Spinal cord (tissue), 10 donors: ENCODE measurements at places on chromosomes 7 and 10. TPM values are rescaled to one million over a fixed set of nuclear protein-coding genes. Genes with fewer than 3 reads are reported as not detected.

DNA sequence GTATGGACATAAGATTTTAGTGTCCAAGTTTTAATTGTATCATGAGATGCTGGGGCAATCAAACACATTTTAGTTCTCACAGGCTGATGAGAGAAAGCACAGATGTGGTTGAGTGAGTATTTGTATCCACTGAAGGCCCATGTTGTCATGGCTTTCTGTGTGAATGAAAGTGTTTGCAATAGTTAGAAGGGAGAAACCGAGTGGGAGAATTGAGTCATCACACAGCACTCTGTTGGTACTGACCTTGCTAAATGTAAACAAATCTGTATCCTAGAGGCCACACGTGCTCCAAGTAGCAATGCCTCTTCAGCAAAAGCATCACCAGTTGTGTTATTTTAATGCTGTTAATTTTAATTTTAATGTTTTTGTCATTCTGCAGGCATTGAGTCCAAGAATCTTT is 121.2 kb downstream of the EMX2 start:
- H3K4me1 ChIP-seq, result no peaks in the 10 kb centered on the region
- no peak for DNase-seq
- H3K27ac ChIP-seq, result no peak overlapping the region
- no peaks in the 10 kb centered on the region for H3K27me3 ChIP-seq
- no peak overlapping the region for H3K4me3 ChIP-seq

- no peaks in the 10 kb centered on the region for H3K27me3 ChIP-seq
- H3K4me1 ChIP-seq, result peaks cover 32% of the 10 kb centered on the region
- H3K4me3 ChIP-seq, result no peak overlapping the region
- peaks cover 3% of the 10 kb centered on the region for H3K36me3 ChIP-seq
Measured at GRCh38 chr10:126917975-126918908, 13.0 kb downstream of the DOCK1 start.

GRCh38 chr7:123682690-123683089 is 27.0 kb downstream of the LMOD2 start:
- DNase-seq, result peak; percentile 72
- no peaks in the 10 kb centered on the region for H3K4me1 ChIP-seq
- H3K27me3 ChIP-seq, result no peaks in the 10 kb centered on the region
- H3K36me3 ChIP-seq, result no peaks in the 10 kb centered on the region
- H3K4me3 ChIP-seq, result no peak overlapping the region
- no peak overlapping the region for H3K27ac ChIP-seq

- H3K27me3 ChIP-seq, result no peaks in the 10 kb centered on the region
- DNase-seq, result no peak
- no peak overlapping the region for H3K27ac ChIP-seq
Measured at GRCh38 chr10:5766189-5766588, 47.0 kb downstream of the GDI2 start.

GRCh38 chr10:6151087-6151977 is 51.4 kb upstream of the PFKFB3 start:
- peaks cover 16% of the 10 kb centered on the region for H3K4me1 ChIP-seq
- peaks cover 3% of the 10 kb centered on the region for H3K36me3 ChIP-seq
- no peak overlapping the region for H3K4me3 ChIP-seq
- H3K27me3 ChIP-seq, result no peaks in the 10 kb centered on the region

DNA sequence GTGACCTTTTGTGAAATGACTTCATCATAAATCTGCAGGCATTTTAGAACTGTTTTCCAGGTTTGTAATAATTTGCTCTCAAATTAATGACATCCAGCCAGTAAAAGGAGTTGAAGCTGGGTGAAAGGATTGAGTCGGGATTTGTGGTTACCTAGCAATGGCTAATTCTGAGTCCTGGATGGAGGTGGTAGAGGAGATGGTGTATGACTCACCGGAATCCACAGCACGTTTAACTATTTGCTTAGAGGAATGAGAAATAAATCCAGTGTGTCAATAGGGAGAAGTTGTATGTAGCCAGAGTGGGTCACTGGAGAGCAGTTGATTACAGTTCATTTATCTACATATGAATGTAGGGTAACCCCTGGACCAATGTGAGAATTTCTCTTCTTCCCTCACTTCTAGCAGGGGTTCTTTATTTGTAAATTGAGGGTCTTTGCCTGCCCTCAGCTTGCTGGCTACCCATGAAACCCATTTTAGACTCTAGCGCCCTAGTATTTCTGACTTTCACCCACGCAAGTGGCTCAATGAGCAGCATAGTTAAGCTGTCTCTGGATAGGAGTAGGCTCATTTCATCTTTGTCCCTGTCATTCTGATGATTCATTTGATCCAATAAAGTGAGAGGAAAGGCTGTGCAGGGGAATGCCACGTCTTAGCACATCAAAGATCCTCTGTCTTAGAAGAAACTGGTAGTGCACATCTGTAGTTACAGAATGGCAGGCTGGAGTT is 547.8 kb downstream of the SORCS3 start:
- H3K27me3 ChIP-seq, result no peaks in the 10 kb centered on the region
- H3K27ac ChIP-seq, result no peak overlapping the region
- H3K4me3 ChIP-seq, result no peak overlapping the region
- no peaks in the 10 kb centered on the region for H3K36me3 ChIP-seq
- peak; percentile 10 for DNase-seq
- H3K4me1 ChIP-seq, result no peaks in the 10 kb centered on the region

DNA sequence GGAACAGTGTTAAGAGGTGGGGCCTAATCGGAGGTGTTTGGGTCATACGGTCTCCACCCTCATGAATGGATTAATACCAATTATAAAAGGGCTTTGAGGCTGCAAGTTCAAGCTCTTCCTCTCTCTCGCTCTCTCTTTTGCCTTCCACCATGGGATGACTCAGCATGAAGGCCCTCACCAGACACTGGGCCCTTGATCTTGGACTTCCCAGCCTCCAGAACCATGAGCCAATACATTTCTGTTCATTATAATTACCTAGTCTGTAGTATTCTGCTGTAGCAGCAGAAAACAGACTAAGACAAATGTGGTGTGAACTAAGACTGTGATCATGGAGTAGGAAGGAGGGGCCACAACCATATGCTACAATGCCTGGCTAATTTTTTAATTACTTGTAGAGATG is 7.7 kb downstream of the AIFM2 start:
- no peak for DNase-seq
- H3K4me3 ChIP-seq, result no peak overlapping the region
- no peaks in the 10 kb centered on the region for H3K4me1 ChIP-seq
- peaks cover 9% of the 10 kb centered on the region for H3K36me3 ChIP-seq
- H3K27ac ChIP-seq, result no peak overlapping the region

DNA sequence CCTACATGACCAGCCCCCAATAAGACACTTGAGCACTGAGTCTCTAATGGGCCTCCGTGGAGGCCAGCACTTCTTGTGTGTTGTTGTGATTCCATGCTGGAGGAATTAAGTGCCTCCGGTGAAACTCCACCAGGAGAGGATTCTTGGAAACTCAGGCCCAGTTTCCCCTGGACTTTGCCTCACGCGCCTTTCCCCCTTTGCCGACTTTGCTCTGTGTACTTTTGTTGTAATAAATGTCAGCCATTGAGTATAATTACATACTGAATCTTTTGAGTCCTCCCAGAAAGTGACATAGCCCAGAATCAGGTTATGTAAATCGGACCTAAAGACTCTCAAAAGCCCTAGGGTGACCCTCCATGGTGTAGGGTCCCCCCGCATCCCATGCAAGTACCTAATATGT is 82.4 kb downstream of the DLG5 start:
- DNase-seq, result no peak
- H3K27me3 ChIP-seq, result no peaks in the 10 kb centered on the region
- H3K4me3 ChIP-seq, result no peak overlapping the region

- DNase-seq, result no peak
- no peak overlapping the region for H3K4me3 ChIP-seq
- H3K27me3 ChIP-seq, result no peaks in the 10 kb centered on the region
- peaks cover 45% of the 10 kb centered on the region for H3K36me3 ChIP-seq
- H3K4me1 ChIP-seq, result peaks cover 60% of the 10 kb centered on the region
Measured at GRCh38 chr10:79382491-79382941, 35.2 kb downstream of the PPIF start.

DNA sequence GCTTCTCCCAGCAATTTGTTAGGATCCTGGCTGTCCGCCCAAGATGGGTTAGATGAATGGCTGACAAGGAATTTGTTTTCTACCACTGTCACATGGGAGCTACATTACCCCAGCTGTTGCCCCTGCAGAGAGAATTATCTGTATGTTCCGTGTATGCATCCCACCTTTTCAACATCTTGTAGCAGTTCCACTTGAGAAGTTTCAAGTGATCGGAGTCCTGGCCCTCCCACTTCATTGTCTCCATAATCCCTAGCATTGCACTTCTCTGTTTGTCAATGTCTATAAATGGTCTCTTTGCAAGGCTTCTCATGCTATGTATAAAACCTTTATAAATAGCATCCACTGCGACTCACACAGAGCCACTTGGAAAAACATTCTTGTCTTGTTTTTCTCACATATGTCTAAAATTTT is 972.5 kb downstream of the CNTNAP2 start:
- no peaks in the 10 kb centered on the region for H3K36me3 ChIP-seq
- no peak overlapping the region for H3K27ac ChIP-seq
- no peaks in the 10 kb centered on the region for H3K4me1 ChIP-seq
- no peak for DNase-seq
- no peak overlapping the region for H3K4me3 ChIP-seq

DNA sequence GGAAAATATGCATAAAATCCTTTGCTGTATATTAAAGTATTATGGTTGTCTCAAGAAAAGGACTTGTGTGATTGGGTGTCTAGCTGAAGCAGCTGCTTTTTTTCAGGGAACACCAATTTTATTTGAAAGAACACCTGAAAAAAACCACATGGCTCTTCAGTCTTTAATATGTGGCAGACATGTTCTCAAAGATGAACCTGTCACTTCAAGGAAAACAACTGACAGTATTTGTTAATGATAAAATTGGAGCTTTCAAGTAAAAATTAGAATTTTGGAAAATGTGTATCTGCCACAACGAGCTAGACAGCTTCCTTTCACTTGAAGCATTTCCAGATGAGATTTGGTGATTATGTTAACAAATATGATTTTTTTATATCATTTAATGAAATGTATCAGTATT is 59.3 kb downstream of the INHBA start:
- H3K27ac ChIP-seq, result no peak overlapping the region
- DNase-seq, result no peak
- H3K4me1 ChIP-seq, result no peaks in the 10 kb centered on the region

DNA sequence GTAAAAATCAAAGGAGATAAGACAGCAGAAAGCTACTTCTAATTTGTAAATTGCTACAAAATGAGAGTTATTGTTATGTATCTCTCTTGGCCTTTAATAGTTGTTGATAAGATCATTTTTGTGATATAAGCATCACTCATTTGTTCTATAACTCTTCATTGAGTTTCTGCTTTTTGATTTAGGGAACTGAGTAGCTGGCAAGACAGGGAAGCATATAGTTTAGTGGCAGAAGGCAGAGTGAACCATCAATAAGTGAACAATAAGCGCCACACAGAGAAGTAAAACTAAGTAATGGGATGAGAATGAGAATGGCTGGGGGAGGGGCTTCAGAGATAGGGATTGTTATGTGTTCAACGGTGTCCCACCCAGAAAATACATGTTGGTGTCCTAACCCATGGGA is 245.4 kb downstream of the ADARB2 start:
- no peak overlapping the region for H3K4me3 ChIP-seq
- DNase-seq, result no peak
- no peaks in the 10 kb centered on the region for H3K36me3 ChIP-seq
- H3K27ac ChIP-seq, result no peak overlapping the region

PRPS1L1 gene
- not detected for polyA plus RNA-seq

PON3 gene
- polyA plus RNA-seq, result 4.1 TPM

CTTNBP2 gene
- 41.7 TPM for polyA plus RNA-seq
